ENCODE measurements at places on chromosomes 2 and 18. TPM values are rescaled to one million over a fixed set of nuclear protein-coding genes. Genes with fewer than 3 reads are reported as not detected.

DNA sequence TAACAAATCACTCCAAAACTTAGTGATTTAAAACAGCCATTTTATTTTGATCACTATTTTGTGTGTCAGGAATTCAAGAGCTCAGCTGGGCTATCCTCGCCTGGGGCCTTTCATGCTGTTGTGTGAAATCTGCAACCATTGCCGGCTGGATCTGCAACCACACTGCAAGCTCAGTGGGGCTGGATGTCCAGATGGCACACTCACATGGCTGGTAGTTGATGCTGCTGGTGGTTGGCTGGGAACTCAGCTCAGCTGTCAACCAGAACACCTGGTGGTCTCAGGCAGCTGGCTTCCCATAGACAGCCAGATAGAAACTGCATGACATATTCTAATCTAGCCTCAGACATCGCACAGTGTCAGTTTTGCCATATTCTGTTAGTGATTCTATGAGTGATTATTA is 30.6 kb upstream of the AP1S3 start:
- DNase-seq, result no peak

DNA sequence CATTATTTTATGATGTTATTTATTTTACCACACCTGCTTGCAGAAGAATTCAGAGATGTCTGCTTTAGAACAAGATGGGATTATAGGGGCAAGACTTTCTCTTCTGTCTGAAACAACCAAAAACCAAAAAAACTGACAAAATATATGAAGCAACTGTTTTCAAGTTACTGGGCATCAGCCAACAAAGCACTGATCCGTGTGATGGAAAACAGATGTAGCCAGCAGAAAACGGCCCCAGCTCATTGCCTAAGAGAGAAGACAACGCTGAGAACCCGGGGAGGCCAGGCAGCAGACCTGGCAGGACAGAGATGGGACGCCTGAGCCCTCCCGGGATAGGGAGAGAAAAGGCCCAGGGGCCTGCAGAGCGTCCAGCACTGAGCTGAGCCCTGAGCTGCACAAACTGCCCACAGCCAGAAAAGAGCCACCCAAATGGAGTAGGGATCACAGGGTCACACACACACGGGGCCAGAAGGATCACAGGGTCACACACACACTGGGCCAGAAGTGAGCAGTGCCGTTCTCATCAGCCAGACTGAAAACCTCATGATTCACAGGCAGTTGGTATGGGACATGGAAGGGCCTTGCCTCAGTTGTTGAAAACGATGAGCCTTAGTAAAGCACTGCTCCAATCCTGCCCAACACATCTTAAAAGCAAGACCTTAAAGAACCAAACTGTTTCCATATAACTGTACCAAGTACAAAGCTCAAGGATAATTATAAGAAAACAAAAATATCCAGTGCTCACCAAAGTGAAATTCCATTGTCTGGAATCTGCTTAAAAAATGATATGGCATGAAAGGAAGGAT is 12.1 kb downstream of the PXDN start:
- peak; percentile 56 for DNase-seq

The CHRNG gene
- not detected for total RNA-seq

- DNase-seq, result no peak
These were observed 28.9 kb upstream of the FBLN7 start for GRCh38 chr2:112109278-112109677.

DNA sequence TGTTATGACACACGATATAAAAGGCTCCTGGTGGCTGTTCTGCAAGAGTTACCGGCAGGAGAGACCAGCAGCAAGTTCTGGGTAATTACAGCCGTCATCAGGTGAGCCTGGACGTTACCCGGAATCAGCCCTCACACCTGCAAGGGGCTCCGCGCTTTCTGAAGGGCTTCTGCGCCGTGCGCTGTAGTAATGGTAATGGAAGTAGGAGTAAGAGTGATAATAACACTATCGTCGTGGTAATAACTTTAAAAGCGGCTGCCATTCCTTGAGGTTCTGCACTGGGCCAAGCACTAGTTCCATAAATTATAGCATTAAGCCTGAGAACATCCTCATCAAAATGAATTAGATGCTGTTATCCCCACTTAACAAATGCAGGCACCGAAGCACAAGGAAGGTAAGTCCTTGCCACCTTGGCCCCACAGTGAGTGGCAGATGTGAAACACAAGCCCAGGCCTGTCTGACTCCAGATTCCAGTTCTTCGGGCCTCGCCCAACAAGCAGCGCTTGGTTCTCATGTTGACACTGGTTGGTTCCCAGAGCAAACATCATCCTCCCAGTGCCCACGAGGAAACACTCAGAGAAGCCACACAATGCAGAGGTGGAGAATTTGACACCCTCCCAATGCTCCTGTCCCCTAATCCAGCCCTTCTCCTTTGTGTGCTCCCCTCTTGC is 205.2 kb downstream of the EIPR1 start:
- DNase-seq, result no peak

DNA sequence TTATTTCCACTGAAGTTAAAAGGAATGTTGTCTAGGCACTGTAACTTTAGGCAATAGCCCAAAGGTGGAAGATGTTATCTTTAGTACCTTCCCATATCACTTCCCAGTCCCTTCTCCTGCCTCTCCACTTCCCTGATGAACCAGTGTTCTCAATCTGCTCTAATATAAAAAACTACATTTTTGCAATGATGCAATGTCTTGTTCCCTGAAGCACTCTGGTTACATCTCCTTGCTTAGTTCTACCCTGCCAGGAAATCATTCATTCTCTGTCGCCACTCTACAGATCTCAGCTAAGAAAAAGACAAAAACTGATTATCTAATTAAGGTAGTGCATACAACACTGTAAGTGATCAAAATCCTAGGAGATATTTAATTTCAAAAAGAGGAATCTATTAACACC is 71.3 kb downstream of the BAZ2B start:
- no peak for DNase-seq

- no peak for DNase-seq
These were observed 111.6 kb upstream of the PIEZO2 start for GRCh38 chr18:11260961-11261461.

All from H4 (cell line).